ENCODE measurements at places on chromosomes 11 and 22.

- no peak overlapping the region for H3K4me3 ChIP-seq
- no peak for DNase-seq
- H3K27me3 ChIP-seq, result no peaks in the 10 kb centered on the region
- H3K36me3 ChIP-seq, result peaks cover 11% of the 10 kb centered on the region
- H3K4me1 ChIP-seq, result no peaks in the 10 kb centered on the region
These were observed 6.1 kb upstream of the ASCL3 start for GRCh38 chr11:8948886-8949285.

DNA sequence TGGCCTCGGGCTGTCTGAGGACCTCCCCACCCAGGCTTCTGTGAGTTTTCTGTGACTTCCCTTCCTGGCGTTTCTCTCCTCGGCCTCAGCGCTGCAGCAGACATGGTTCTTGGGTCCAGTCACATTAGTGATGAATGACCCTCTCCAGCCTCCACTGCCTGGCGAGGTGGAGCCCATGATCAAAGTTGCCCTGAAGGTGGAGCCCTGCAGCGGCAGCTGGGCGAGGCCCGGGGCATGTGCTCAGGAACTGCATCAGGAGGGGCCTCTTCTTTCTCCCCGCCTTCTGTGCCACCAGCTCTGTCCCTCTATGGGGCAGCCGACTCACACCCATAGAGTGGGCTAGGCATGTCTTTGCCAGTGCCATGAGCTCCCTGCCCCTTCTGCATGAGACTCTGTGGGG, 1079.7 kb downstream of the TBC1D22A start:
- no peak overlapping the region for H3K4me3 ChIP-seq
- no peaks in the 10 kb centered on the region for H3K36me3 ChIP-seq
- no peak overlapping the region for H3K27ac ChIP-seq
- no peak for DNase-seq

DNA sequence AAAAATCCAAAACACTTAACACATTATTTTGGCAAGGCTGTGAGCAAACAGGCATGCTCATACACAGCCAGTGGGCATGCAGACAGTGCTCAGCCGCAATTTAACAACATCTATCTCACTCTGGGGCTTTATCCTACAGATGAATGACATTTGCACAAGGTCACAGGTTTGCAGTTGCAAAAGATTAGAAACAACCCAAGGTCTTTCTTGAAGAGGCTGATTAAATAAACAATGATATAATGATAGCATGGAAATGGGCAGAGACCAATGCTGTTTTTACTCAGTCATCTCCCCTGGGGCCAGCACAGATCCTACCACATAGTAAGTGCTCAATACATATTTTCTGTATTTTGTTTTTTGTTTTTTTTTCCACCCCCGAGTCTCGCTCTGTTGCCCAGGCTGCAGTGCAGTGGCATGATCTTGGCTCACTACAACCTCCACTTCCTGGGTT, 9.4 kb downstream of the A4GALT start:
- no peak overlapping the region for H3K4me3 ChIP-seq
- DNase-seq, result no peak
- H3K27ac ChIP-seq, result no peak overlapping the region
- H3K27me3 ChIP-seq, result no peaks in the 10 kb centered on the region
- no peaks in the 10 kb centered on the region for H3K36me3 ChIP-seq

DNA sequence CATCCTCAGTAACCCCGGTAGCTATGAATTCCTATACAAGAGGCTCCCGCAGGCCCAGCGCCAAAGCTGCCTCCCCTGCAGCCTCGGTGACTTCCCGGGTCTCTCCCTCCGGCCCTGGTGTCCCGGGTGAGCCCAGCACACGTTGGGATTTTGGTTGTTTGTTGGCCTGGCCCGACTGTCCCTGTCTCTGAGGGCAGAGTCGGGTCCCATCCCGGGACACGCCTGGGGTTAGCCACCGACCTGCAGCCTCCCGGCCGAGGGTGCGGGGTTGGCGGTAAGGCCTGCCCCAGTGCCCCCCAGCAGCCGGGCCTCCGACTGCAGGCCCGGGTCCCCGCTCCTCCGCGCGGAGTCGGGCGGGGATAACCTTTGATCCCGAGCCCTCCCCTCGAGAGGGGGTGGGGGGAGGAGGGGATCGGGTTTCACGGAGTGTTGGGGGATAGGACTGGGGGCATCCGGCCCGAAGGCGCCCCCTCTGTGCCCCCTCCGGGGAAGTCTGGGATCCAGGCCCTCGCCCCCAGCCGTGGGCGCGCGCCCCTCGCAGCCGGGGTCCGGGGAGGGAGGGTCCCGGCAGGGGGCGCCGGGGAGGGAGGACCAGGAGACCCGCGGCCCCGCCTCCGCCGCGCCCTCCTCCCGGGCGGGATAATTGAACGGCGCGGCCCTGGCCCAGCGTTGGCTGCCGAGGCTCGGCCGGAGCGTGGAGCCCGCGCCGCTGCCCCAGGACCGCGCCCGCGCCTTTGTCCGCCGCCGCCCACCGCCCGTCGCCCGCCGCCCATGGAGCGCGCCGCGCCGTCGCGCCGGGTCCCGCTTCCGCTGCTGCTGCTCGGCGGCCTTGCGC, at the start of gene FBLN1:
Gene FBLN1, plus strand, starts transcription at position 669 of the 835 bp plus-strand sequence. Its CDS starts 103 bp downstream, at position 772.
- H3K4me1 ChIP-seq, result no peaks in the 10 kb centered on the region
- H3K27ac ChIP-seq, result no peak within 1 kb of the TSS
- peak; percentile 87 for DNase-seq
- peak within 1 kb of the TSS; percentile 46 for H3K4me3 ChIP-seq
- H3K27me3 ChIP-seq, result no peaks in the 10 kb centered on the region

- DNase-seq, result peak; percentile 9
- H3K27ac ChIP-seq, result no peak overlapping the region
- no peak overlapping the region for H3K4me3 ChIP-seq
- H3K36me3 ChIP-seq, result no peaks in the 10 kb centered on the region
- H3K4me1 ChIP-seq, result no peaks in the 10 kb centered on the region
These were observed 334.6 kb downstream of the MN1 start for GRCh38 chr22:27466778-27467438.

DNA sequence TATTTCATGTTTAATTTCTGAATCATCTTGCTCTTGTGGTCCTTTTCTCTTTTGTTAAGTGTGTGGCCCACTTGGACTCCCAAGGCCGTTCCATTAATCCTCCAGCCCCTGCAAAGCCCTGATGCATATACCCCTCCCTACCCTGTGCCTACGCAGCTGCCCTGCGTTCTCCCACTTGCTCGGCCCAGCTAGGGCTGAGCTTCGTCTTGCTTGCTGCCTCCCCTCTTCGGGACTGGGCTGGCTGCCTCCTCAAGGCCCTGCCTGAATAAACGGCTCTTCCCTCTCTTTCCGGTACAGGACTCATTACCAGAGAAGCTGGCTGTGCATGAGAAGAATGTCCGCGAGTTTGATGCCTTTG, 28.5 kb downstream of the ARHGAP1 start:
- H3K4me3 ChIP-seq, result no peak overlapping the region
- peaks cover 2% of the 10 kb centered on the region for H3K4me1 ChIP-seq
- DNase-seq, result no peak

DNA sequence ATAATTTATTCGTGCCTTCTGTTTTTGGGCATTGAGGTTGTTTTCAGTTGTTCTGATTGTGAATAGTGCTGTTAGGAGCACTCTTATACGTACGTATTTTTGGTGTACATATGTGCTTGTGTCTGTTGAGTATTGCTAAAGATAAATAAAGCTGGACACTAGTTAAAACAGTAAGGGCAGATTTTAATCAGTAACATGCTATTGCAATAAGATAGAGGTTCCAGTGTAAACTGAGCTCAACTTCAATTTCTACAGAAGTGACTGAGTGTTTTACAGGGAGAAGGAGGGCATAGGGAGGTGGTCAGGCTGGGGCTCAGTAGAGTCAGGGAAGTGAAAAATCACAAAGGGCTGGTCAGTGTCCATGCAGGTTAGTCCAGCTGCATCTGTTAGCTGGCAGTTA, 76.0 kb upstream of the PARVA start:
- DNase-seq, result no peak
- no peak overlapping the region for H3K4me3 ChIP-seq
- no peaks in the 10 kb centered on the region for H3K4me1 ChIP-seq
- H3K27me3 ChIP-seq, result no peaks in the 10 kb centered on the region

- H3K27ac ChIP-seq, result no peak overlapping the region
- no peaks in the 10 kb centered on the region for H3K36me3 ChIP-seq
- H3K27me3 ChIP-seq, result no peaks in the 10 kb centered on the region
- no peaks in the 10 kb centered on the region for H3K4me1 ChIP-seq
- no peak overlapping the region for H3K4me3 ChIP-seq
- DNase-seq, result no peak
These were observed 902.7 kb downstream of the TBC1D22A start for GRCh38 chr22:47665151-47665550.

- DNase-seq, result no peak
- no peak overlapping the region for H3K4me3 ChIP-seq
- H3K27me3 ChIP-seq, result no peaks in the 10 kb centered on the region
- no peaks in the 10 kb centered on the region for H3K36me3 ChIP-seq
- no peak overlapping the region for H3K27ac ChIP-seq
These were observed 912 bp downstream of the PTPRCAP start for GRCh38 chr11:67436459-67437081.

- no peaks in the 10 kb centered on the region for H3K27me3 ChIP-seq
- no peak overlapping the region for H3K27ac ChIP-seq
- H3K4me1 ChIP-seq, result no peaks in the 10 kb centered on the region
- H3K36me3 ChIP-seq, result no peaks in the 10 kb centered on the region
- H3K4me3 ChIP-seq, result no peak overlapping the region
These were observed 66.8 kb downstream of the CSTPP1 start for GRCh38 chr11:47003180-47003877.

- no peak for DNase-seq
- H3K4me3 ChIP-seq, result no peak overlapping the region
- peak overlapping the region; percentile 52 for H3K27ac ChIP-seq
- H3K36me3 ChIP-seq, result no peaks in the 10 kb centered on the region
- no peaks in the 10 kb centered on the region for H3K27me3 ChIP-seq
These were observed 48.0 kb downstream of the TIMP3 start for GRCh38 chr22:32849501-32849900.

GRCh38 chr11:112718483-112718882, 242.7 kb upstream of the NCAM1 start:
- no peak overlapping the region for H3K27ac ChIP-seq
- H3K27me3 ChIP-seq, result no peaks in the 10 kb centered on the region
- DNase-seq, result no peak
- no peaks in the 10 kb centered on the region for H3K4me1 ChIP-seq

DNA sequence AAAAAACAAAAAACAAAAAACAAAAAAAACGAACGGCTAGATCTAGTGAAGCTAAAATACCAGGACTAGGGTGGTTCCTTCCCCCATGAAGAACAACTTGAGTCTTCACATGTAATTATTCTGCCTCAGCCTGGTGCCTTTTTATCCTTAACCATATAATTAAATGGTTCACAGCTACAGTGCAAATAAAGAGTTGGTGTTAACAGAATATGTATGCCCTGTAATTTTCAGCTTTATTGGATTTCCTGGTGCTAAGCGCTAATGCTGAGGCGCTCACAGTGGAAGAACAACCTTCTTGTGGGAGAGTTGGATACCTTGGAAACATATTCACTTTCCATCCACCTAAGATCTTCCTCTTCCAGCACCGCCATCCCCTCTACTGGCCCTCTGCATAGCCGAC, 158.5 kb upstream of the SORL1-AS1 start:
- H3K4me3 ChIP-seq, result no peak overlapping the region
- H3K4me1 ChIP-seq, result no peaks in the 10 kb centered on the region
- no peak for DNase-seq
- H3K27ac ChIP-seq, result no peak overlapping the region

- no peak overlapping the region for H3K27ac ChIP-seq
- DNase-seq, result no peak
- no peak overlapping the region for H3K4me3 ChIP-seq
- no peaks in the 10 kb centered on the region for H3K36me3 ChIP-seq
- no peaks in the 10 kb centered on the region for H3K27me3 ChIP-seq
These were observed 23.8 kb downstream of the CD44 start for GRCh38 chr11:35162745-35163144.

DNA sequence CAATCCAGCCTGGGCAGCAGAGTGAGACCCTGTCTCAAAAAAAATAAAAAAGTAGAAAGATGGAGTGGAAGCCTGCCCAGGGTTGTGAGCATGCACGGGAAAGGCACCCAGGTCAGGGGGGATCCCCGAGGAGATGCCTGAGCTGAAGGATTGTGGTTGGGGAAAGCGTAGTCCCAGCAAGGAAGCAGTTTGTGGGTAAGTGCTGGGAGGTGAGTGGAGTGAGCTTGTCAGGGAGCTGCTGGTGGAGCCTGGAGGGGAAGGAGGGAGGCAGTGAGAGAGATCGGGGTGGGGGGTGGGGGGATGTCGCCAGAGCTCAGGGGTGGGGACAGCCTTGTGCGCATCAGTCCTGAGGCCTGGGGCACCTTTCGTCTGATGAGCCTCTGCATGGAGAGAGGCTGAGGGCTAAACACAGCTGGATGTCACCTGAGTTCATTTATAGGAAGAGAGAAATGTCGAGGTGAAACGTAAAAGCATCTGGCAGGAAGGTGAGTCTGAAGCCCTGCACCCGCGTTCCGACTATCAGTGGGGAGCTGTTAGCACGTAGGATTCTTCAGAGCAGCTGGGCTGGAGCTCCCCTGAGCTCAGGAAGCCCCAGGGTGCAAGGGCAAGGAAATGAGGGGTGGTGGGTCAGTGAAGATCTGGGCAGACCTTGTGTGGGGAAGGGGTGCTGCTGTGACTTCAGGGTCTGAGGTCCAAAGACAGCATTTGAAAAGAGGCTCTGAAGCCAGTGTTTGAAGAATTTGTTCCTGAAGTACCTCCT, 10.2 kb downstream of the TMEM121B start:
- no peaks in the 10 kb centered on the region for H3K36me3 ChIP-seq
- no peaks in the 10 kb centered on the region for H3K4me1 ChIP-seq
- H3K4me3 ChIP-seq, result no peak overlapping the region
- no peaks in the 10 kb centered on the region for H3K27me3 ChIP-seq
- no peak overlapping the region for H3K27ac ChIP-seq
- DNase-seq, result peak; percentile 48

GRCh38 chr11:83044958-83045712, 26.6 kb downstream of the RAB30 start:
- H3K4me1 ChIP-seq, result no peaks in the 10 kb centered on the region
- no peak overlapping the region for H3K4me3 ChIP-seq
- no peak overlapping the region for H3K27ac ChIP-seq
- no peaks in the 10 kb centered on the region for H3K36me3 ChIP-seq
- H3K27me3 ChIP-seq, result no peaks in the 10 kb centered on the region
- DNase-seq, result no peak

DNA sequence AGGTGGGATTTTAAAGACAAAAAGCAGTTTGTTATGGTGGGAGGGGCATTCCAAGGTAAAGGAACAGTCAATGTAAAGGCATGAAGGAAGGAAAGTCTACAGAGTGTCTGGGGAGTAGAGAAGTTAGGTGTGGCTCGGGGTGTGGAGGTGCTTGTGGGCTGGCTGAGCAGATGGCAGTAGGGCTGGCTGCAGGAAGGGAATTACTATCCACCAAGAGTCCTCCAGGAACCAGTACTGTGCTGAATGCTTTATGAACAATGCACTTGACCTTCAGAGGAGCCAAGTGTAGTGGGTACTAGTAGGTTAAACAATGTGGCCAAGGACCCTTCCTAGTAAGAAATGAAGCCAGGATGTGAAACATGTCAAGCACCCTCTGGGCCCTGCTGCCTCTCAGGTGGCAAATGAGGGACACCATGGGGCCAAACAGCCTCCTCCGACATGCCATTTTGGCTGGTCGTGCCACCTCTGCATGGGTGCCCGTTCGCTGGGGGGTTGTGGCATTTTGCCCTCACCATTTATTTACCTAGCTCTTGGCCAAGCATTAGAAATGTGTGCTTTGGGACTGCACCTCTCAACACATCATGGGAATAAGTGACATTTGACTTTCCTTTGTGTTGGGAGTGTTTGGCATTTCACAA, 123.6 kb upstream of the TENM4 start:
- DNase-seq, result no peak
- no peaks in the 10 kb centered on the region for H3K36me3 ChIP-seq
